NCI-H510A treated with DMSO at 0.1 percent for 48 hours (cell line): ENCODE measurements at places on chromosomes 2 and 18.

GRCh38 chr2:224401641-224402342 is at the start of gene FAM124B:
Gene FAM124B, minus strand, starts transcription at chr2:224402107. Its CDS starts 339 bp downstream, at chr2:224401768.
- DNase-seq, result no peak

- no peak for DNase-seq
Observed at GRCh38 chr18:24657444-24657842, 197.0 kb downstream of the HRH4 start.

- DNase-seq, result no peak
Observed at GRCh38 chr2:29601872-29602271, 319.5 kb downstream of the ALK start.

- DNase-seq, result no peak
Observed at GRCh38 chr18:60466677-60467076, 94.1 kb upstream of the MC4R start.

DNA sequence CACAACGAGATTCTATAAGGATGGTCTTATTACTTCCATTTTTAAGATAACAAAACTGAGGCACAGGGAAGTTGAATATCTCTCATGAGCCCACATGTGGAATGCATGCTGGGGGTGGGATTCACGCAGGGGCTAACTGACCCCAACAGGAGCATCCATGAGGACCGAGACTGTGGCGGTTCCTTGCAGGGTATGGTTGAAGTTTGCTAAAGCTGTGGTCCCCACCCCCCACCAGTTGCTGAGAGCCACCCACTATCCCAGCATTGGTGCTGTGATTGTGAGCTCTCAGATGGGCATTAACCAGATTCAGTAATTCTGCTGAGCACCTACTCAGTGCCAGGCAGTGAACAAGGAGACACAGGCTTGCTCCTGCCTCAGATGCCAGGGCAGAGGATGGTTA is 116.0 kb upstream of the TEX51 start:
- DNase-seq, result no peak
